Stimulated activated CD4-positive, alpha-beta T cell treated with anti-CD3 and anti-CD28 coated beads, Interleukin-15, amount 100 ng/mL, for 1 hour (primary cell): ENCODE measurements at places on chromosomes 2 and 18.

GRCh38 chr2:98123286-98123685, 36.3 kb downstream of the VWA3B start:
- no peak for DNase-seq

DNA sequence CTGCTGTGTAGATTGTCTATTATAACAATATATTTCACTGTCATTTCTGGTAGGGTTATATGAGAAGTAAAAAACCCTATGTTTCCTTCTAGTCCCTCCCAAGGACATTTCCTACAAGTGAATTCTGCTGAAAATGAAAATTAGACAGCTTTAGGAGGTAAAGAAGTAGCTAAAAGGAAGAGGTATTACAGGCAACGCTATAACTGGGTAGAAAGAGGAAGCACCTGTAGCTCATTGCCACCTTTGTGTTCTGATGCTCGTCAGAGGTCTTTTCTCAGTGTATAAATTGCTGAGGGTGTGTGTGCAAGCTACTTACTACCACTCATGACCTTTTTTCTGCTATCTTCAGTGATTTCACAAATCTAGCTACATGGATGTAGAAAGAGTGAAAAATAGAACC, 1.4 kb downstream of the DNAJC10 start:
- no peak for DNase-seq

GRCh38 chr18:8562070-8562469, 47.2 kb upstream of the RAB12 start:
- DNase-seq: no peak

DNA sequence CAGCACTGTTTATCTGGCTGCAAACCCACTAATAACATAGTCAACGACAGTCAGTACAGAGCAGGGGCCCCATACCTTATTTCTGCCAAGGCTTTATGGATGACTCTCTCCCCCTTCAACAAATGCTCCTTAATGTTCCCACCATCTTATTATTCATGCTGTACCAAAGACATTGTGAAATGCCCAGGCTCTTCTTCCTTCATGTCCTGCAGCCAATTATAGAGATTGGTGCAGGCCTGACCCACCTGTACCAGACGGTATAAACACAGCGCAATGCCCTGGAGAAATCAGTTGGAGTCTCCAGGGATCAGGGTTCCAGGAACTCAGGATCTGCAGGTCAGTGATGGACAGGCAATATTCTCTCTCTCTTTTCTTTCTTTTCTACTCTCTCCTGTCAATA, at the start of gene IL1F10:
TSS of gene IL1F10 (plus strand) at position 290 of the 400 bp plus-strand sequence. CDS start 4,769 bp downstream, outside the sequence.
- DNase-seq: no peak

DNA sequence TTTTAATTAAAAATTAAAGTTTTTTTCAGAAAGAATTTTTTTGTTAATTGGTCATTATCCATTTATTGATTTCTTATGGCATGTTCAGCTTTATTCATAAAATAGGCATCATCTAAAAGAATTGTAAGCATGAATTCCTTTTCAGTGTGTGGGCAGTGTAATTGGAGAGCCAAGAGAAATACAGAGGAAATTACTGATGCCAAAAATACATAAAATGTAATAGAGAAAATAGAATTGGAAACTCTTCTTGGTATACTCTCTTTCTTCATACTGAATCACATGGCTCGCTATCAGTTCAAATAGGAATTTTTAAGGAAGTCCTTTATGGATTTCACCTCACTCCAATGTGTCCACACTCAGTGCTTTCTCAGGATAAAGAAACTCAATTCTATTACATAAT, 663.6 kb upstream of the NRXN1 start:
- no peak for DNase-seq
